ENCODE measurements at places on chromosomes 13 and 19.

DNA sequence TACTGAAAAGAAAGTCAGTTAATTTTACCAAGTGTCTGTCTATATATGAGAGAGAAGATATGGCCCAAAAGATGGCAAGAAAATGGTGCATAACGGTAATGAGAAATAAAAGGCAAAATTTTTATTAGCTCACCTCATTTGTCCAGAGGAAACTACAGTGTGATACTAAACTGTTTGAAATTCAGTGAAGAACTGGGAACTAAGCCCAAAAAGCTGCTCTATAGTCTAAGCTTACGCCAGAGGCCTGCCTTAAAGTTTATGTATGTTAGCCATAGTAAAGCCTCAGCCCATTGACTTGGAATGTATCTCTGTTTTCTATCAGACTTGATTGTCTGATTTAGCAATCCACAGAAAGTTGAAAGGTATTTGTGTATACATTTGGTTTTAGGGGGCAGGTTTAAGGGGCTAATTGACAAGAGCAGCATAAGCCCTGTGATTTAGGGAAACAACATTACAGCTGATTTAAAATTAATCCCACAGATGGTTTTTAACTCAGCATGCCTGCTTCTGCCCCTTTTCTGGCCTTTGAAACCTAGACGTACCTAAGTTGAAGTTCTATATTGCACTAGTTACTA, 91.0 kb upstream of the MAB21L1 start:
- no peak for DNase-seq

GRCh38 chr13:105961438-105961837, 574.0 kb downstream of the EFNB2 start:
- no peak for DNase-seq

DNA sequence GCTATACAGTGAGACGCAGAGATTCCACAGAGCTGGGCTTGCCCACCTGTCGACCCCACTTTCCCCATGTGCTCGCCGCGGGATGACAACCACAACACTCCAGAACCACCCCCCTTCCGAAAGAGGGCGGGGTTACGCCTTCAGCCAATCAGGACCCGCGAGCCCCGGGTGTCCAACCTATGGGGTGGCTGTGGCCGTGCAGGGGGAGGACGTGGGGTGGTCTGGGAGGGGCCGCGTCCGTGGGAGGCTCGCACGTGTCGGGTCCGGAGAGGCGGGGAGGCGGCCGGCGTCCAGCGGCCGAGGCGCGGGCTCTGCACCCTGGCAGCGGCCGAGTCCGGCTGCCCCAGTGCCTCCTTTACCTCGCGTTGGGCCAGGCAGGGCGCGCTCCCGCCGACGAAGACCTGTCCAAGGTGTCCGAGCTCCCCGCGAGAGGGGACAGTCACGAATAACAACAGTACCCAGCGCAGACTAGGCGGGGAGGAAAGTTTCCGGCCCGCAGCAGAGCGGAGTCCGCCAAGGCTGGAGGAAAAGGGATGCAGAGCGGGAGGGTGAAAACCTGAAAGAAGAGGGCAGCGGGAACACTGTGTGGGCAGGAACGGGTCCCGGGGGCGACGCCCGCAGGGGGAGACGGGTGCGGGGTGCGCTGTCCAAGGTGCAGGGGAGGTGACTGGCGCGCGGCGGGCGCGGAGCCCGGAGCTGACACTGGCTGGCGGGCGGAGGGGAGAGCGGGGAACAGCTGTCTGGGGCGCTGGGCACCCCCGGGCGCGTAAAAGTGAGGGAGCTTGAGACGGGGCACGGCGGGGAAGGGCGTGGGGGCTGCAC, 911 bp downstream of the ENOX1 start:
- no peak for DNase-seq

GRCh38 chr13:31775148-31775547, 35.8 kb downstream of the RXFP2 start:
- DNase-seq = no peak

DNA sequence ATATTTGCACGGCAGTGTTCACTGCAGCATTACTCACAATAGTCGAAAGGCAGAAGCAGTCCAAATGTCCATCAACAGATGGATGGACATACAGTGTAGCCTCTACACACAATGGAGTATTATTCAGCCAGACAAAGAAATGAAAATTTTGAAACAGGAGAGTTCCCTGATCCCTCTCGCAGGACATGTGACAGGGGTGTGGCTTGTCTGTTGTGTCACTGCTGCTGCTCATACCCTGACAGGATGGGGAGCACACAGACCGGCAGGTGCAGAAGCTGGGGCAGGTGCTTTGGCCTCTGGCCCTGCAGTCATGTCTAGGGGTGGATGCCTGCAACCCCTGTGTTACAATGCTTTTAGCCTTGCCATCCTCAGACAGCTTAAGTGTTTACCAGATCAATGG, 204.3 kb downstream of the EFNB2 start:
- DNase-seq = no peak

GRCh38 chr13:24539500-24540165, 27.1 kb upstream of the PARP4 start:
- no peak for DNase-seq

DNA sequence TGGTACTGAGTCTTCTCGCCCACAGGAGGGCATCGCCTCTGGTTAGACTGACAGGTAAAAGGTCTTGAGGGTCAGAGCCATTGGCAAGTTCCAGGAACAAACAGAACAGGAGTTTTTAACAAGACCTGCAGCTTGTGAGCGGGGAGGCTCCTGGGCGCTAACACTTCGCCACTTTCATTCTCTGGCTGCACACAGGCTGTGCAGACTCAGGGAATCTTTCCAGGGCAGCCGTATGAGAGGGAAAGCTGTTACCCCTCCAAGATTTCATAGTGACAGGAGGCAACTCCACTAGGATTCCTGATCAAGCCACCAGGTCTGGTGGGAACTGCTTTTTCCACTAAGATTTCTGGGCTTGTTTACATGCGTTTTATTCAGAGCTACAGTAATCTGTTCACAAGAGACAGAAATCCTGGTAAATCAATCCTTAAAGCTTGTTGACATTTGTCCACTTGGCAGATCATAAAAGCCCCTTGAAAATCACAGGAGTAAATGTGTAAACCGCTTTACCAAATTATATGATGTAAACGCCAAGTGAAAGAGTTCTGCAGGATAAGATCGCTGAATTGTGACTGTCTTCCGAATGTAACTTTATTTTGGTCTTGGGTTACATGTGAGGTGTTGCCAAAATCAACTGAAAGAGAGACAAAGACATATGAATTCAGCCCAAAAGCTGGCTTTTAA, 190.6 kb downstream of the MZT1 start:
- no peak for DNase-seq

DNA sequence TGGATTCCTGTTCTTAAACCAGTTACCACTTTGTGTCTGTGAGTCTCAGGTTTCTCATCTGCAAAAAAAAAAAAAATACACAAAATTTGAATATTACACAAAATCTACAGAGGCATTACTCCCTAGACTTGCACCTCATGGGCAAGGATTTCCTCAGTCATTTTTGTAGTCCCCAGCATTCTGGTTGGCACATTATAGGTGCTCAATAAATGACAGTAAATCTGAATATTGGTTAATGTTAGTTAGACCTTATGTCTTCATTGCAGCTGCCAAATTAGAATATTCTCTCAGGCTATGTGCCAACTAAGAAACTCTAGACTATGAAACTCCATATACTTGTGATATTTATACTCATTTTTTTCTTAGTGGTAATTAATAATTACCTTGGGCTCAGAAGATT, 2.2 kb downstream of the ZNF507 start:
- no peak for DNase-seq

- no peak for DNase-seq
Measured at GRCh38 chr19:32543115-32543900, 37.7 kb upstream of the PDCD5 start.

DNA sequence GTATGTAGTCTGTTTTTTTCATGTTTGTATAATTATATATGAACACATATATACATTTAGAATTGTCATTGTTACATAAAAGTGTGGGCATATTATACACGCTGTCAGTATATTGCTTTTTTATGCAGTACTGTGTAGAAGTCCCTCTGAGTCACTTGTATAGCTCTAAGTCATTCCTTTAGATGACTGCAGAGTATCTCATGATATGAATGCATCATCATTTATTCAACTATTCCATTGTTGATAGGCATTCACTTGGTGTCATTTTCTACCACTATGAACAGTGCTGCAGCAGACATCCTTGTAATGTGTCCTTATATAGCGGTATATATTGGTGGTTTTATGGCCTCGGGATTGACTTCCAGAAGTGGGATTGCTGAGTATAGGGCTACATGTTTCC, 15.3 kb downstream of the RFXAP start:
- DNase-seq = no peak

GRCh38 chr19:33334271-33334670, 31.9 kb upstream of the CEBPA start:
- no peak for DNase-seq

DNA sequence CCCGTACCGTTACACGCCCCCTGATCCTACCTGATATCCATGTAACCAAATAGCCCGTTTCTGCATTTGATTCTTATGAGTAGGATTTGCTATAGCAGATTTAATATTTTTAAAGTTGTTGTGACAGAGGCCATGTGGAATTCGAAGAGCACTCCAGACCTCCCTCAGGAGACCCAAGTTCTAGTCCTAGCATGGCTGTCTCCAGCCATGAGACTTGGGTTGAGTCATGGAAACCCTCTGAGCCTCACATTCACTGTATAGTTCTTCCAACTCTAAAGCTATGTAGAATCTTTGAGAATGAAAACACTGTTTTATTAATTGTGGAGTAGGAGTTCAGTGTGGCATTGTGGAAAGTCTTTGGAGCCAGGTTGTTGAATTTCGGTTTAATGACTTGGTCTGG, 8.0 kb upstream of the GPR183 start:
- DNase-seq = no peak

GRCh38 chr13:103436057-103436654, 369.9 kb upstream of the SLC10A2 start:
- DNase-seq = no peak

DNA sequence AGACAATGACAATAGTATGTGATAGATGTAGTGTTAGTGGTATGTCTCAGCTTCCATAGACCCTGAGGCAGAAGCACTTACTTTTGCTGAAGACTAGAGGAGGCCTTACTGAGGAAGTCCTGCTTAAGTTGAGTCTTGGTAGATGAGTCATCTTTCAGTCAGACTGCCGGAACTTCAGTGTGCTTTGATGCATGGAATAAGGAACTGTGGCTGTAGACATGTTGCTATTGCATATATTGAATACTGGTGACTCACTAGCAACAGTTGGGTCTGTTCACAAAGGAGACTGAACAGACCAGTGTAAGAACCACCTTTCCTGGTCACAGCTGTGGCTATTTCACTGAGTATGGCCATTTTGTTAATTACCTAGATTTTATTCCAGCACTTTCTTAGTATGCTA, 1000.6 kb downstream of the OLFM4 start:
- DNase-seq = no peak

GRCh38 chr13:94515374-94515773, 35.9 kb upstream of the DCT start:
- DNase-seq = no peak

DNA sequence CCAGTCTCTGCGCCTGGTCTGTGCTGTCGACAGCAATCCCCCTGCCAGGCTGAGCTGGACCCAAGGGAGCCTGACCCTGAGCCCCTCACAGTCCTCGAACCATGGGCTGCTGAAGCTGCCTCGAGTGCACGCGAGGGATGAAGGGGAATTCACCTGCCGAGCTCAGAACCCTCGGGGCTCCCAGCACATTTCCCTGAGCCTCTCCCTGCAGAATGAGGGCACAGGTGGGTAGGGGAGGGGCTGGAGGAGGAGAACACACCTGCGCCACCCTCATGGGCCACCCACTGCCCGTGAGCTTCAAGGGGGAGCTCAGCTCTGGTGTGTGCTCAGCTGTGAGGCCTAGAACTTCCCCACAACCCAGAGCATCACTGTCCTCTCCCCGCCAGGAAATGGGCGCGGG, 38.6 kb upstream of the CD33 start:
- no peak for DNase-seq

GRCh38 chr13:82772816-82773215, 1109.5 kb downstream of the SLITRK1 start:
- no peak for DNase-seq

DNA sequence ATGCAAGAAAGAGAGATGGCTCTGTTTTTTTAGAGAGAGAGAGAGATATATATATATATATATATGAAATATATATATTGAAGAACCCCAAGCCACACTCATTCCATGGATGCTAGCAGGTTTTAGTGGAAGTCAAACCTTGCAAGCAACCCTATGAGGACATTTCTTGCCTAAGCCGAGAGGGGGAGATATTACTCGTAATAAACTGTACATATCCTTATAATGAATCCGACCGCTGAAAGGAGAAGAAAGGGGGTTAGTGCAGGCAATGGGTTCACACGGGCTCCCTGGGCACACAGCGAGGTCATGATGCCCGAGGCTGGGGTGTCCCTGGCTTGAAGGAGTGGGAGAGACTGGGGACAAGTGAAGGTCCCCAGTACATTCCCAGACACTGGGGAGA, 78.3 kb downstream of the IER2 start:
- no peak for DNase-seq

DNA sequence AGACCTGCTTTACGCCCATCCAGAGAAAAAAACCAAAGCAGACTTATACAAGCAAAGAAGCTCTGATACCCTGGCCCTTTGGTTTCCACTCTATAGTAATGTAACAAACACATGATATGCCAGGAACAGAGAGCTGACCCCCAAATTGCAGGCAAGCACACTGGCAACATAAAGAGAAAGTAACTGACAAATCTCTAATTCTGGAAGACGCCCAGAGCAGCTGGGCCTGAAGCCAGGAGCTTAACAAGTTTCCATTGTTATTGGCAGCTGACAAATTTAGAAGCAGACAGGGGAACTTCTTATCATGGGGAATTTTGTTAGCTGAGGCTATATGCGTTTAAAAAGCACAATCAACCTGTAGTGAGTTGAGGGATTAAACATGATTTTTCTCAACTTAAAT, 158.0 kb downstream of the DLEU7 start:
- peak; percentile 16 for DNase-seq

DNA sequence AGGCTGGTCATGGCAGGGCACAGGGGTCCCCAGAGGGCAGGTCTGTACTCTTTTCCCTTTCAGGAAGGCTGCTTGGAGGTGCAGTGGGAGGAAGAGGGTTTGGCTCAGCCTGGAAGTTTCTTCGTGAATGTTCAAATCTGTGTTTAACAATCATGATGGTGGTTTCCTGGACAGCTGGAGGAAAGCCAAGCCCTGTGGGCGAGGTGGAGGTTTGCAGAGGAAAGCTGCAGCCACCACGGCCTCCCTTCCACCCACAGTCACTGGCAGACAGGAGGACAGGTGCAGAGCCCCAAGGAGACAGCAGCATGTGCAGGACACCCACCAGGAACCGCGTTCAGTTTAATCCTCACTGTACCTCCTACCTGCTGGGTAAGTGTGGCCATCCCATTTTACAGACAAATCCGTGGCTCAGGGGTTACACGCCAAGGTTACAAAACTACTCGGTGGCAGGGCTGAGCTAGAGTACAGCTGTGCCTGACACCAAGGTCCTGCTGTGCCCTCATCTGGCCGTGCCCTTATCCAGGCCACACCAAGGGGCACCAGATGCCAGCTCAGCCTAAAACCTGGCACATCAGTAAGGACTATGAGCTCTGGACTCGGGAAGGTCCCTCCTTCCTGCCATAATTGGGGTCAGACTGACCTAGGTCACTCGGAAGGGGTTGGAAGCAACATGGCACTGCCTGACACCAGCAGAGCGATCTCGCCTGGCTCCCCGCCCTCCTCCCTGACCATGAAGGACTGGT, 34.1 kb downstream of the SUGP2 start:
- DNase-seq = no peak

GRCh38 chr13:79742923-79743322, 262.0 kb downstream of the NDFIP2 start:
- no peak for DNase-seq

Data from NCI-H1436 (cell line).